ENCODE measurements at places on chromosomes 11 and 22. TPM values are rescaled to one million over a fixed set of nuclear protein-coding genes. Genes with fewer than 3 reads are reported as not detected.

Gene CNTN5
- not detected for total RNA-seq

Gene KCNJ5
- total RNA-seq = 0.15 TPM

DNA sequence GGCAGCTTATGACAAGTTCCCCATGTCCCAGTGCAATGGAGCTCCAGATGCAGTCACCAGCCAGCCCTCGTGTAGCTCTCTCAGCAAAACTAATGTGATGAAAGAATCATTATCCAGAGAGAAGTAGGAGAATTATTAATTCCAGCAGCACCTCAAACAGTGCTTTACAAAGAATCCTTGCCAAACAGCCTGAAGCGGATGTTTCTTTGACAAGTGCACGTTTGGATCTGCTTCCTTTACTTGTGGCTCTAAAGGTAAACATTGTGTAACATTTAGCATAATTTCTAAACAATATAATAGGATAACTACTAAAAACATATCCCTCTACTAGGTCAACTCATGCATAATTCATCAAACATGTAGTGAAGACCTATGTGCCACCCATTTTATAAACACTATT is 197.0 kb downstream of the FAM181B start:
- DNase-seq = no peak

GRCh38 chr11:72897506-72897905 is 83.3 kb downstream of the ATG16L2 start:
- no peak for DNase-seq
